ENCODE measurements at places on chromosomes 2 and 18.

- no peak for DNase-seq
Observed at GRCh38 chr2:155947069-155947468, 385.5 kb downstream of the NR4A2 start.

- no peak for DNase-seq
Observed at GRCh38 chr2:171452773-171453172, 18.7 kb downstream of the DCAF17 start.

DNA sequence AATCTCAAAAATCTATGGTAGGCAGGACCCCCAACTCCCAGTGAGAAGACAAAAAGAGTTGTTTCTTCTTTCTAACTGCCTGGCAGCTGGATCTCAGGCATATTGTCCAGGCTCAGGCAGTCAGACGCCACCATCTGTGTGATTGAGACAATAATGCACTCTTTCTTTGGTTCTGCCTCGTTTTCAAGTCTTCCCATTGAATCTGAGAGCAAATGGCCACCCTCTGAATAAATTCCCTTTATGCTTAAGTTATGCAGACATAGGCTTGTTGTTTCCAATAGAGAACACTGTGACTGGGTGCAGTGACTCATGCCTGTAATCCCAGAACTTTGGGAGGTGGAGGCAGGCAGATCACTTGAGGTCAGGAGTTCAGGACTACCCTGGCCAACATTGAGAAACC lies 15.3 kb upstream of the CD207 start:
- DNase-seq = no peak

GRCh38 chr2:211930331-211930730 lies 608.3 kb downstream of the ERBB4 start:
- peak; percentile 7 for DNase-seq

GRCh38 chr18:24212939-24213338 lies 74.1 kb downstream of the CABYR start:
- no peak for DNase-seq

DNA sequence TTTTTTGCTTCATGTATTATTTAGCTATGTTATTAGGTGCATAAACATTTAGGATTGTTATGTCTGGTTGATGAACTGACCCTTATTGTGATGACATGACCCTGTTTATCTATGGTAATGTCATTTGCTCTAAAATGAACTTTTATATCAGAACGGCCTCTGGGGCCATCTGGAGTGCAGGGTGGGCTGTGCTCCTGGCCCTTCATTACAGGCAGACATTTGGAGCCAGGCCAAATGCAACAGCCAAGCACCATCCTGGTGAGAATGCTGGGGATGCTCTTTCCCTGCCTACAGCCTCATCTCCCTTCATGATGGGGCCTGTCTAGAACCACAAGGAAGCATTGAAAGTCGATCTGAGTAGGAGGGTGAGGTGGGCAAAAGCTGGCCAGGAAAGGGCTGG lies 38.0 kb downstream of the HJURP start:
- DNase-seq = no peak

- DNase-seq = no peak
Observed at GRCh38 chr18:37355772-37356171, 209.8 kb downstream of the CELF4 start.

- no peak for DNase-seq
Observed at GRCh38 chr2:124248386-124248785, 223.3 kb downstream of the CNTNAP5 start.

DNA sequence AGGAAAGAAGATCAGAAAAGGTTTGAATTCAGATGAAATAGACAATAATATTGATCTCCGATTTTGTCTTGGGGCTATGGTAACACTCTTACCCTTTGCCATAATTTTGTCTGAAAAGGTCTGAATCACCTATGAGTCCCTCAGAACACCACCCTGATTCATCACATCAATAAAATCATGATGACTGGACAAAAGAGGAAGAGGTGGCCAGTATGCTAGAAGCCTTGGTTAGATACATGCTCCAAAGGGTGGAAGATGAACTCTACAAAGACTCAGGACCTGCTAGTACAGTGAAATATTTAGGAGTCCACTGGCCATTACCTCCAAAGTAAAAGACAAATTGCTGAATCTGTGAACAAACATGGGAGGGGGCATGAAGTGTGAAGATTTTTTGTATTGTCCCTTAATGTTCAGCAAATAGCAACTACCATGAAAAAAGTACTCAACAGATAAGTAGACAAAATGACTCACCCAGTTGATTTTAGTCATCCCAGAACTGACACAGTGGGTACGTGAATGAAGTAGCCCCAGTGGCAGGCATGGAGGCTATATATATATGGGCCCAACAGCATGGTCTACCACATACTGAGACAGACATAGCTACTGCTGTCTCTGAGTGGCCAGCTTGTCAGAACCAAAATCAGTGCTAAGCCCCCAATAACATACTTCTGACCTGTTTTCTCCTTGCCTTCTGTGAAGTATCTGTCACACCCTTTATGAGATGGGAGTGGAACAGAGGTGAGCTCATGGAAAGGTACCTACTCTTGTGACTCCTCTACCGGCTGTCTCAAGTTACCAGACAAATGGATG lies 36.5 kb upstream of the GLS start:
- DNase-seq = peak; percentile 19

DNA sequence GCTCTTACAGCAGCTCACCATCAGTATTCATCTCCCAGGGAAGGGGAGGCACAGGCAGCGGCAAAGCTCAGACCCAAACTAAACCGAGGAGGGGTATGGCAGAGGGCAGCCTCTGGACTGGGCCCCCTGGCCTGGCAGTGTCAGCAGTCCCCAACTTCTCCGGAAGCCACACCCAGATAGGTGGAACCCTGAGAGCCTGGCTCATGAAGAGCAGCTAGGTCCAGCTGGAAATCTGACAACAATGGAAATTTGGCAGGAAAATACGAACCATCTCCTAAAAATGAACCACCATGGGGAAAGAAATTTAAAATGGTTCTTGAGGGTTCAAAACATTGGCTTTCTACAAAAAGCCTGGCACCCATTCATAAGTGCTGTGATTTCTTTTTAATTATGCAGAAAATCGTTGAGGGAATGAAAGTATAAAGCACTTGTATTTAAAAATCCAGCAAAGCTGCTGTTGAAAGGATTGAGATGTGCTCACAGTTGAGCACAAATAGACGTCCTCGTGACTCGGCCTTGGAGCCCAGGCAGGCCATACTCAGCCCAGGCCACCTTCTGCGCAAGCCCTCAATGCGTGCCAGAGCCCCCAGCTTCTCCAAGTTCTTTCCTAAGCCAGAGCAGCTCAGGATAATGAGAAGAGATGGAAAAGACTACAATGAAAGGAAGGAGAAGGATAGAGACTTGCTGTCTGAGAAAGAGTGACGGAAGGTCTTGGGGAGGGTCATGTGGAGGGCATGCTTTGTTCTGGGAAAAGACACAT lies 93.0 kb downstream of the COL6A3 start:
- no peak for DNase-seq

GRCh38 chr2:135409436-135409835 lies 121.6 kb downstream of the ZRANB3 start:
- peak; percentile 16 for DNase-seq

DNA sequence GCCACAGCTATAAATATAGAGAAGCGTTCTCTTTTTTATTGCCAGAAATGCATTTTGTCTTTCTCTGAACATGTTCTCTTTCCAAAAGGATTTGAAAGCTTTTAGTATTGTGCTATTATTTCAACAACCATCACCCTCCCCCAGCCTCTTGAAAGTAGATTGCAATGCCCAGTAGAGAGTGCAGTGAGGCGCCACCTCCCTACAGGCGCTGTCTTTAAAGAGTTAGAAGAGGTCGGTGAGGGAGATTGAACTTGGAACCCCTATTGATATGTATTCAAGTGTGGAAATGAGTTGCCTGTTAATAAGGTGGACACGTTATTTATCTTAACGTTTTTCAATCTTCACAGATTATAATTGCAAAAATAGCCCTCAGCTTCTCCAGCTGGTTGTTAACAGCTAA lies 360.3 kb downstream of the LRP1B start:
- no peak for DNase-seq

GRCh38 chr2:200525882-200526651 lies at the start of gene SGO2:
TSS of gene SGO2 (plus strand) at chr2:200526207. CDS start at chr2:200532976, 6,769 bp downstream.
- peak; percentile 93 for DNase-seq

- DNase-seq = no peak
Observed at GRCh38 chr2:176100547-176101140, 1.0 kb downstream of the HOXD12 start.

GRCh38 chr18:49055754-49056172 lies 105.0 kb upstream of the SMAD7 start:
- peak; percentile 57 for DNase-seq

DNA sequence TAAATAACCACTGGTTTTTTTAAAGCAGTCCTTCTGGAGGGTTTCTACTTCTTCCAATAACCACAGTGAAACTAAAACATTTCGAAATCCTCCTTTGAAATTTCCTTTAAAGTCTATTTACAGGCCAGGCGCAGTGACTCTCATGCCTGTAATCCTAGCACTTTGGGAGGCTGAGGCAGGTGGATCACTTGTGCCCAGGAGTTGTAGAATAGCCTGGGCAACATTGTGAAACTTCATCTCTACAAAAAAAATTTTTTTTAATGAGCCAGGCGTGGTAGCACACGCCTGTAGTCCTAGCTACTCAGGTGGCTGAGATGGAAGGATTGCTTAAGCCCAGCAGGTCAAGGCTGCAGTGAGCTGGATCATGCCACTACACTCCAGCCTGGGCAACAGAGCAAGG lies 15.2 kb downstream of the KIDINS220 start:
- no peak for DNase-seq

DNA sequence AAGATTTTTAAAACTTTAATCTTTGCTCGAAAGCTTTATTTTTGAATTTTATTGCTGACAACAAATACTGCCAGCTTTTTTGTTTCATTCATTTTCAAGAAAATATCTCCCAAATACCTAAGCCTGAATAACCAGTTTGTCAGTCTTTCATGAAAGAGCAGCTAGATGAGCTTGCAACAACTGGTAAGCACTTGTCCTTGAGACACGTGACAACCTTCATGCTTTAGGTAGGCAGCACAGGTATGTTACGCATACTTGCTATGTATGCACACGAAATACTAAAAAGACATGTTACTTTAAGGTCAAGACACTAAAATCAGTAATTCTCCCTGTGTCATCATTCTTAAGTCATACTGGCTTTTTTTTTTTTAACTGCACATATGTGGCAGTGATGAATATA lies 12.3 kb downstream of the CEBPZ start:
- DNase-seq = no peak

- no peak for DNase-seq
Observed at GRCh38 chr18:2425426-2426317, 145.6 kb downstream of the METTL4 start.

DNA sequence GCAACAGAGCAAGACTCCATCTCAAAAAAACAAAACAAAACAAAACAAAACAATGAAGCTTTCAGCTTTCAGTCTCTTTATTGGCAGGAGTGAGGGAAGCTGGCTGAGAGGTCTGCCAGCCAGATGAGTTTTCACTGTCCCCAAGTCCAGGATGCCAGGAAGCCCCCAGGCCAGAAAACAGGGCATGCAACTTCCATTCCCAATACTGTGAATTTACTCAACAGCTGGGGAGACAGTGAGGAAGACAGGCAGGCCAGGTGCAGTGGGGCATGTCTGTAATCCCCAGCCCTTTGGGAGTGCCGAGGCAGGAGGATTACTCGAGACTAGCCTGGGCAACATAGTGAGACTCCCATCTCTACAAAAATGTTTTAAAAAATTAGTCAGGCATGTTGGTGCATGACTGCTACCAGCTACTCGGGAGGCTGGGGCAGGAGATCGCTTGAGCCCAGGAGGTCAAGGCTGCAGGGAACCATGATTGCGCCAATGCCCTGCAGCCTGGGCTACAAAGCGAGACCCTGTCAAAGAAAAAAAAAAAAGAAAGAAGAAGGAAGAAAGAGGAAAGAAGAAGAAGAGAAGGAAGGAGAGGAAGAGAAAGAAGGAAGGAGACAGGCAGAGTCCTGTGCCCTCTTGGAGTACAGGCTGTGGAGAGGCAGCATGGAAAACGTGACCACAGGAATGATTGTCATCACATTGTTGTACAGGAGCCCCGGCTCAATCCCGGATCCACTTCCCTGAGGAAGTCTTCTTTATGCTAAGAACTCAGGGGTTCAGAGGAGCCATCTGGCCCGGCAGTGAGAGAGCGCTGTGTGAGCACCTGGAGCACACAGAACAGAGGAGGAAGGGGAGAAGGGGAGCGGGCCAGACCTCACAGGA lies 29.2 kb upstream of the POMC start:
- DNase-seq = no peak

DNA sequence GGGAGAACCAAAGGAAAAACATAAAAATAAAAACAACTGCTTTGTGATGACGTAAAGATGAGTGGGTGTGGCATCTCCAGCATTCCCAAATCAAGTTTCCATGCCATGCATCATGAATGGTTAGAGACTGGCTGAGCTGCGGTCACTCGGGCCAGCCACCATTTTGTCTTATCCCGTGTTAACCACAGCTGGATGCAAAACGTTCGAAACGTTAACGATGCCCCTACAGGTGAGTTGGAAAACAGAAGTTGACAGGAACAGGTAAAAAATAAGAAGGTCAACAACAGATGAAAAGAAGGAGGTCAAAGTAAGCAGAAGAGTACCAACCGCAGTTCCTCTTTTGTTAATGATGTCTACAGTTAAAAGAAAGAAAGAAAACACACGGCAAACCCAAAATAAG lies 411.1 kb downstream of the NRXN1 start:
- DNase-seq = no peak

- DNase-seq = no peak
Observed at GRCh38 chr2:219616550-219616949, 10.9 kb upstream of the SLC4A3 start.

- no peak for DNase-seq
Observed at GRCh38 chr2:152600697-152601096, 116.6 kb downstream of the PRPF40A start.

- DNase-seq = no peak
Observed at GRCh38 chr2:74872389-74872836, 38.5 kb downstream of the HK2 start.

DNA sequence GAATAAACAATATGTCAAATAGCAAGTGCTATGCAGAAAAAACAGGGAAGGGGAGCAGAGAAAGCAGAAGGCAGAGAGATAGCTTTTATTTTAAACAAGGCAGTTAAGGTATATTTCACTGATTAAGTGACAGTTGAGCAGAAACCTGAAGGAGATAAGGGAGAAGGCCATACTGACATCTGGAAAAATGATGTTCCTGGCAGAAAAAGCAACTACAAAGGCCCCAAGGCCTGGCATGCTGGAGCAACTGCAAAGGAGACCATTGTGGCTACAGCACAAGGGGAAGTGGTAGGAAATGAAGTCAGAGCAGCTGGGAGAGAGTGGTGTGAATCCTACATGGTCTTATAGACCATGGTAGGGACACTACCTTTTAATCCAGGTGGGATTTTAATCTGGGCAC lies 8.9 kb upstream of the PCBP1 start:
- DNase-seq = no peak

GRCh38 chr2:66569321-66569851 lies 134.5 kb downstream of the MEIS1 start:
- no peak for DNase-seq

- DNase-seq = no peak
Observed at GRCh38 chr2:215579809-215580208, 143.9 kb upstream of the FN1 start.

DNA sequence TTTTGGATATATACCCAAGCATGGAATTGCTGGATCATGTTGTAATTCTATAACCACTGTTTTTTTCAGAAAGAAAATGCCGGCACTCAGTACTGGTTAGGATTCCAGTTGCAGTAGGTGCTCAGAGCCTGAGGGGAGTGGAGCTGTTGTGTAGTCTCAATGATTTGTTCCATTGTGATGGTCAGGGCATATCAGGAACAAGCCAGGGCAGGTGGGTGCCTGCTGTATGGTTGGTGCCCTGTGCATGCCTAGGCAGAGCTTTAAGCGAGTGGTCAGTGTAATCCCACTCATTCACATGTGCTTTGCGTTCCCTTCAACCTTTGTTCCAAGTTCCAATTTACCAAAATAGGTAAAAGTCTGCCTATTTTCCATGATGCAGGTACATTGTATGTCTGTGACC lies 100.9 kb downstream of the FHOD3 start:
- no peak for DNase-seq

- DNase-seq = no peak
Observed at GRCh38 chr18:38956068-38956467, 1390.5 kb upstream of the CELF4 start.
